ENCODE measurements at places on chromosomes 1 and 21. TPM values are rescaled to one million over a fixed set of nuclear protein-coding genes. Genes with fewer than 3 reads are reported as not detected.

GRCh38 chr1:7808253-7808844 is 24.3 kb downstream of the PER3 start:
- peak; percentile 54 for DNase-seq

- DNase-seq: no peak
Measured at GRCh38 chr1:20271498-20272400, 18.9 kb upstream of the VWA5B1 start.

GRCh38 chr1:205800981-205801703 is 11.9 kb downstream of the SLC41A1 start:
- no peak for DNase-seq

- no peak for DNase-seq
Measured at GRCh38 chr21:35508139-35508888, 459.2 kb upstream of the RUNX1 start.

DNA sequence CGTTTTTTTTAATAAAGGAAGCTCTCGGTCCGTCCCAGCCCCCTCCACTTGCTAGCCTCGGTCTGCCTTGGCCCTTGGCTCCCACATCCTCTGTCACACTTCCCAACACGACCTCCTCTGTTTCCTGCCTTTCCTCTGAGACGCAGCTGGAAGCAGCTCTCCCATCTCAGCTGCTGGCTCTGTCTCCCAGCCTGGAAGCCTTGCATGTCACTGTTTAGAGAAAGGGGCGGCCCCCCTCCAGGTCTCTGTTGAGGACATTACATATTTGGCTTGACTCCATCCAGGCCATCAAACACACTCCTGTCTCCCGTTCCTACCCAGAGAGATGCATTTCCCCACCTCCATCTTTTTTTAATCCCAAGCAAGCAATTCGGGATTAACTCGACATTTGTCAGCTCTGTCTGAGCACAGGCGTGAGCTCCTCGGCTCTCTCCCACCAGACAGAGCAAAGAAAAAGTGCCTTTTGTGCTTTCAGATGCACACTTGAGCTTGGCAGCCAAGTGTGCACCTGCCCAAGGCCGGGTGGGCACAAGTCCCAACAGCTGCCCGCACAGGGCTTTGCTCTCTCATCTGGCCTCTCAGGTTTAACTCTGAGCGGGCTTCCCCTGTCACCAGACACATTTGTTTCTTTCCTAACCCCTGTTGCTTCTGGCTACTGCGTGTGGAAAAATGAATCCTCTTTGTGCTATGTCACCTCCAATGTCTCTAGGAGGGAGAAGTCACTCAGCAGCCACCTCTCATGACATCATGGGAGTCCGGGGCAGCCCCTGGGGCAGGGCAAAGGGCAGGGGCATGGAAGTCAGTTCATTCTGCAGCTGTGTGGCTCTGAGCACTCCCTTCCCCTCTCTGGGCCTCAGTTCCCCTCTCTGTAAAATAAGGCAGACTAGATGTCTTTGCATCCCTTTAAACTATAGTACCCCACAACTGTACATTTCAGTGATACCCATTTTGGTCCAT is 108.3 kb downstream of the KCND3 start:
- DNase-seq: no peak

CHRM3 gene
- not detected for total RNA-seq

DNA sequence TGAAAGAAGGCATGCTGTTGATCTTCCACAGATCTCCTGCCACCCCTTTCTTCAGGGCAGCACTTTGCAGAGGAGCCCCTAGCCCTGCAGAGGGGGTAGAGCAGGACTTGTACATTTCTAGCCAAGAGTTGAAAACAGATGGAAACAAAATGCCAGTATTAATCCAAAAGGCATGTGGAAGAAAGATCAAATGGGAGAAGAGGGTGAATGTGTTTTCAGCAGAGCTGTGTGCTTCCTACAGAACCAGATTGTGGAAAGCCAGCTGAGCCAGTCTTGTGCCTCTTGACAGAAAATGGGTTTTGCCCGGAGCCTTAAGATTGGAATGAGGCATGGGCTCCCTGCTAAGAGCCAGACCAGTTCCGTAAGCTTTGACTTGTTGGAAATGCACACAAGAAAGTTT is 105.2 kb upstream of the TSPAN2 start:
- DNase-seq: no peak

SPRR1B gene
- total RNA-seq: not detected

- no peak for DNase-seq
Measured at GRCh38 chr1:93801471-93801870, 77.5 kb downstream of the DNTTIP2 start.

DNA sequence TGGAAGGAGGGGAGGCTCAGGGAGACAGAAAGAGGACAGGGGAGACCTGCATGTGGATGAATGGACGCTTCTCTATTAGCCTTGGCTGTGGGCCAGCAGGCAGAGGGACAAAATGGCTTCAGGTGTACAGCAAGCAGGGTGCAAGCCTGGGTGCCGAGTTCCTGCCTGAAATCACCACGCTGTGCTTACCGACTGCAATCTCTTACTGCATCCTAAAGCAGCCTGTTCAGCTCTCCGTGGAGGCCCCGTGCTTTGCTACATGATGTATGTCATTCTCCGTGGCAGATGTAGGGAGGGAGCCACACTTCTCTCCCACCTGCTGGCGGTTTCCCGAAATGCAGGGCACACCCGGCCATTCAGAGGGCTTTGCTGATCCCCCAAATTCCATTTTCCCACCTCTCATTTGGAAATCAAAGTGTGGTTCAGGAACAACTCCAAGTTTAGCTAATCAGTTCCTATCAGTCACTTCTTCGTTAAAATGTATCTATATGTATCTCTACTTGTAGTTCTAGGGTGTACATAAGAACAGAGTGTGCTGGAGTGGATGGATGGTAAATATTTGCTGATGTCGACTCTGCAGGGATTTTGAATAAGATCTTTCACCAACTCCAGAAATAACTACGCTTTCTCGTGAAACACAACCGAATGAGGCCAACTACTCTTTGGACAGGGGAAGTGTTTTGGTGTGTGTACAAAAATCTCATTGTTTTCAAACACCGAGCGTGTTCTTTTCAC is 122.3 kb upstream of the BACE2 start:
- DNase-seq: no peak

DNA sequence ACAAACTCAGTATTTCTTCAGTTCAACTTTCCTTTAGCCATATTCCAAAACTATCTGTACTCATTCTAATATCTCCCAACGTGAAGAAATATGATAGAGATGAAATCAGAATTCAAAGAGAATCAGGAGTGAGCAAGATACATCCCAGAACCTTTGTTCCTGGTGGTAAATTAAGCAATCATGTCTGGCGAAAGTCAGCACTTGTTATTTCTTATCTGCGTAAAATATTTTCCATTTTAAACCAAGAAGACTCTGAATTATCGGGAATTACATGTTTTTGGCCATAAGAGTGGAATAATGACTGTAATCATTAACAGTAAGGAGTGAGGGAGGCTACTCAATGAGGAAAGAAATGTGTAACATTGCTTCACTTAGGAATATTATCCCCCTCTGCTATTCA is 253.7 kb downstream of the PDE4B start:
- no peak for DNase-seq

DNA sequence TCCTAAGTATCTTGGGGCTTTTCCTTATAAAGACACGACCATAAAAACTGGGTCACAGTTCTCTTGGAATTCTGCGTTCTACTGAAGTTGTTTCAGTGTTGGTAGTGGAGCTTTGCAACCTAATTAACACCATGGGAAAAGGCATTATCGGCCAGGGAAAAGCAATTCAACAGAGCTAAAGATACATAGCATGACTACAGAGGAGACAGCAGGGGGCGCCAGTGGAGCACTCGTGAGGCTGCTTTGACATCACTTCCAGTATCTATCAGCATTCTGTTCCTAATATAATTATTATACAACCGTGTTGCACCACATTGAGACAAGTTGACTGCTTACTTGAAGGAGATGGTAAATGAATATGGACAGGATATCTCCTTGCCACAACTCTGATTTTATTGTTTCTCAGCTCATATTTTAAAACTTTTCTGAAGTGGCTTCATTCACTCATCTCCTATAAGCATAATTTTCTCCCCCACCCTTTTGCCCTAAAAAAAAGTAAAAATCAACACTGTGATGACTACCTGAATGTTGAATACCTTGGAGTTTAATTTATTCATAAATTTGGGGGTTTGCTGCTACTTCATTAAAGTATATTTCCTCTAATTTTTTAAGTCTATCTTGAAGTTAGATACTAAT is 39.4 kb downstream of the ZP4 start:
- peak; percentile 1 for DNase-seq

DNA sequence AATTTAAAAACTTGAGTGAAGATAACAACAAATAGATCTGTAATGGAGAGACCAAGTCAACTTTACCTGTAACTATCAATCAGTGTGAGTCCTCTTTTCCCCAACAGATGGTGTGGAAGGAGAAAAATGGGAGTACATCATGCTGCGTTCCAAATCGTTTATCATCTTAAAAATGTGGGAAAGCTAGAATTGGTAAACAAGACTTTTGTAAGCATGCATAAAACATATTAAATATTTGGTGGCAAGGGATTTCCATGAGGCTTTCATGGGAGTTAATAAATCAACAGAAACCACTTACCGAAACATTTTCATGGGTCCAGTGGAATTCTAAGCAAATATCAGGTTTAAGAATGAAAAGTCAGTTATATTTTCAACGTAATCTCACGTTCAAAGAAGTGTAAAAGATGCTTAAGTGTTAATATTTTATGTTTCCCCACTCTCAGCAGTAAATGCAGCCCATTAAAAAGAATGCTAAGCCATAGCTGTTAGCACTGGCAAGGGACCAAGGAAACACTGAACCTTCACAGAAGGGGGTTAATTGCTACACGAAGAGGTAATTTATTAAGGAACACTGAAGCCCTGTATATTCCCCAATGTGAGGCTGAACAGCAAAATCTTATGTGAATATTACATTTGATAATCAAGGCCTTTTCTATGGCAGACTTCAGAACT is 117.0 kb downstream of the ZC3H11B start:
- DNase-seq: no peak

GRCh38 chr1:30522031-30523004 is 201.1 kb downstream of the MATN1 start:
- DNase-seq: no peak

GRCh38 chr1:245797592-245798348 is 643.0 kb downstream of the KIF26B start:
- no peak for DNase-seq

OPTC gene
- not detected for total RNA-seq

CAPN2 gene
- 236 TPM for total RNA-seq

GRCh38 chr1:47460456-47460855 is 22.6 kb downstream of the FOXD2 start:
- no peak for DNase-seq

DNA sequence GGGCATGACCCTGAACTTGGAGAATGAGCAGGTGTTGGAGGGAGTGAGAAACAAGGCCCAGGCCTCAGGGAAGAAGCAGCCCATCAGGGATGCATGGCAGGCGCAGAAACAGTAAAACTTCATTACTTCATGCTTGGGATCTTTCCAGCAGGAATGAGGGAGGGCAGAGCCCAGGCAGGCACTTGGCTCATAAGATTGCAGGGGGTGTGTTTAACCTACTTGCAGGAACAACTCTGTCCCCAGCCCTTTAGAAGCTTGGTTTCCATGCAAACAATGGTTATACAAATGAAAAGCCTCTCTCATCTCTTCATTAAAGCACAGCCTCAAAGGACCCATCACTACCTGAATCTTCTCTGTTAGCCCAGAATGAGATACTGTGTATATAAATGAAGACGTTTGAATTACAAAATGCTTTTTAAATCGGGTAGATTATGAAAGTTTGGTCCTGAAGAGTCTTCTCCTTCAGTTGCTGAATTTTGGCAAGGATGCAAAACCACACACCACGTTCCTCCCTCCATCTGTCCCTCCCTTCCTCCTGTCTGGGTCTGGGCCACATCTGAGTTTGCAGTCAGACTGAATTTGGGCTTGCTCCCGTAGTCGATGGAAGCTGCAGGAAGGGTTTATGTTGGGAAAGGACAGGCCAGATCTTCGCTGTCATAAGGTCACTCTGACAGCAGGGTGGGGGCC is 154.4 kb upstream of the KLHDC7A start:
- DNase-seq: no peak

SNX7 gene
- 0.93 TPM for total RNA-seq

GRCh38 chr1:76492752-76493430 is 374.4 kb upstream of the ST6GALNAC5 start:
- DNase-seq: no peak

- peak; percentile 80 for DNase-seq
Measured at GRCh38 chr1:41432481-41433280, 51.8 kb downstream of the EDN2 start.

NTMT2 gene
- total RNA-seq: not detected

GRCh38 chr21:36747041-36747814 is 48.3 kb downstream of the SIM2 start:
- DNase-seq: no peak

DNA sequence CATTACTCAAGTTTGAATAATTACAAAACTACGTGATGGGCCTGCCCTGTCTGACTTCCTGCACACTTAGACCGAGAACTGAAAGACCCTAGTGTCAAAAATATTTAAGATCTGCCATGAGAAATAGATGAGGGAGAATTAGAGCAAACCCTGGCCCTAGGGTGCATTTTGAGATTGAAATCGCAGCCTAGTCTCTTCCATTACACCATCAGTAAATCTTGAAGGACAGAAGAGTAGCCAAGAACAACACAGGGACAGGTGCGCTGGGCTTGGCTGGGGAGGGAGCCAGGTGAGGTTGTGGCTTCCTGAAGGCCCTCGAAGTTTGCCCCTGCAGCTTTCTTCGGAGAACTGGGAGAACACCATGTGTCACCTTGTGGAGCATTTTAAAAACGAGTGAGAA is 36.7 kb upstream of the KIF26B start:
- no peak for DNase-seq

DNA sequence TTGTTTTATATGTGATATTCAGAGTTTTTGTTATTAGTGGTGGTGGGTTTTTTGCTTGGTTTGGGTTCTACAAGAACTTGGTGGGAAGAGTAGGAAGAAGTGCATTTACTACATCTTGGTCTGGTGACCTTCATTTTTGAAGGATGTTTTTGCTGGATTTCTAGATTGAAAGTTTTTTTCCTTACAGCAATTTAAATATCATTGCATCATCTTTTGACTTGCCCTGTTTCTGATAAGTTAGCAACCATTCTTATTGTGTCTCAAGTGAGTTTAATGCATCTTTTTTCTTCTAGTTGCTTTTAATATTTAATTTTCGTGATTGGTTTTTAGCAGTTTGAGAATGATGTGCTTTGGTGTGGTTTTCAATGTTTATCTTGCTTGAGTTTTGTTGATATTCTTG is 447.7 kb downstream of the DISC1 start:
- no peak for DNase-seq

Measured in natural killer cell (primary cell).